Activated CD8-positive, alpha-beta T cell treated with anti-CD3 and anti-CD28 coated beads, Interleukin-2, amount 10 ng/mL, durations not matched to agents 7 days and 5 days (primary cell): ENCODE measurements at places on chromosomes 2 and 18. TPM values are rescaled to one million over a fixed set of nuclear protein-coding genes. Genes with fewer than 3 reads are reported as not detected.

Gene CRYGB
- not detected for total RNA-seq

Gene PNKD
- 36.7 TPM for total RNA-seq

Gene CNGA3
- total RNA-seq, result not detected

Gene RUFY4
- 0.81 TPM for total RNA-seq

Gene CHRNA1
- total RNA-seq, result not detected

Gene CLEC4F
- not detected for total RNA-seq

Gene SDC1
- total RNA-seq, result not detected

Gene ACVR1C
- total RNA-seq, result 0.63 TPM

Gene PLGLB1
- 3.7 TPM for total RNA-seq

Gene INPP5D
- 108 TPM for total RNA-seq

Gene GREB1L
- not detected for total RNA-seq

Gene NAT8
- total RNA-seq, result not detected

Gene PREB
- 72.1 TPM for total RNA-seq
